ENCODE measurements at places on chromosomes 16 and 17.

GRCh38 chr16:57826706-57827625, 24.7 kb upstream of the KIFC3 start:
- no peak for DNase-seq

- no peak for DNase-seq
These were observed 42.8 kb downstream of the NOG start for GRCh38 chr17:56636265-56636664.

DNA sequence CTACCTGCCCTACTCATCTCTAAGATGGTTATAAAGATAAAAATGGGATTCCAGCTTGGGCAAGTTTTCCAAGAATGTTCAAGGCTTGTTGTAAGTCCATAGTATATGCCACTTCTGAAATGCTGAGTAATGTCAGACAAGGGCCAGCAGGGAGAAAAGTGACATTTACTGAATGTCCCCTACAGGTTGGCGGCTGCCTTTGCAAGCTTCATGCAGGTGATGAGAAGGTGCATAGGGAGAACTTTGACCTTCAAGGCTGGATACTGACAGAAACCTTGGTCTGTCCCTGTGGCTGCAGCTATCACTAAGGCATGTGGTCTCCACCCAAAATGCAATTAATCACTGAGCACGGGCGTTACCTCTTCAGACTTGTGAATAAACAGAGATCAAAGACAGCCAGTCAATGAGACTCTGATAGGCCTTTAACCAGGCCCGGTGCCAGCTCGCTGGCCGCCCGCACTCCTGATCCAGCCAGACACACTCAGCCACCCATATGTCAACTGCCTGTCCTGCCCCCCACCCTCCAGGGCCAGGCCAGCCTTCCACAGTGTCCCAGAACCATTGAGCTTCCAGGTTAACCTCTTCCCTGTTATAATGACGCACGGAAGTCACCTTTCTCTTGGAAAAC, 26.8 kb upstream of the AXIN2 start:
- DNase-seq, result no peak

DNA sequence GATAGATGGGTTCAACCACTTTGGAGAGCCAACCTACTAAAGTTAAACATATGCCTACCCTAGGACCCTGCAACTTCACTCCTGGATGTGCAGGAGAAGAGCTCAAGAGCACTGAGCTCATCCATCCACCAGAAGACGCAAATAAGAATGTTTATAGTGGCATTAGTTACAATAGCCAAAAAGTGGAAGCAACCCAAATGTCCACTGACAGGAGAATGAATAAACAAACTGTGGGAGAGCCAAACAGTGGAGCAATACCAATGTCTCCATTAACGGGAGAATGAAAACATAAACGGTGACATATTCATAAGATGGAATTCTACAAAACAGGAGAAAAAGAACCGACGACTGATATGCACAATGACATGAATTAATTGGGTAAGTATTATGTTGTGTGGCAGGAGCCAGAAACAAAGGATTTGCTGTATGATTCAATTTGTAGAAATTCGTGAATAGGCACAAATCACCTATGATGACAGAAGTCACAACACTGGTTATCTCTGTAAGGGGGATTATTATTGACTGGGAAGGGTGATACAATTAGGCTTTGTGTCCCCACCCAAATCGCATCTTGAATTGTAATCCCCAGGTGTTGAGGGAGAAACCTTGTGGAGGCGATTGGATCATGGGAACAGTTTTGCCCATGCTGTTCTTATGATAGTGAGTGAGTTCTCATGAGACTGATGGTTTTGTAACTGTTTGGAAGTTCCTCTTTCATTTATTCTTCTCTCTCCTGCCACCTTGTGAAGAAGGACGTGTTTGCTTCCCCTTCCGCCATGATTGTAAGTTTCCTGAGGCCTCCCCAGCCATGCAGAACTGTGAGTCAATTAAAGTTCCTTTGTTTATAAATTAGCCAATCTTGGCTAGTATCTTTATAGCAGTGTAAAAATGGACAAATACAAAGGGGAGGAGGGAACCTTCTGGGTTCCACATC, 57.9 kb upstream of the PLCG2 start:
- no peak for DNase-seq

- peak; percentile 34 for DNase-seq
These were observed 2.6 kb upstream of the FMNL1 start for GRCh38 chr17:45218895-45219661.

- DNase-seq, result no peak
These were observed 3.9 kb downstream of the GLIS2 start for GRCh38 chr16:4319454-4320421.

DNA sequence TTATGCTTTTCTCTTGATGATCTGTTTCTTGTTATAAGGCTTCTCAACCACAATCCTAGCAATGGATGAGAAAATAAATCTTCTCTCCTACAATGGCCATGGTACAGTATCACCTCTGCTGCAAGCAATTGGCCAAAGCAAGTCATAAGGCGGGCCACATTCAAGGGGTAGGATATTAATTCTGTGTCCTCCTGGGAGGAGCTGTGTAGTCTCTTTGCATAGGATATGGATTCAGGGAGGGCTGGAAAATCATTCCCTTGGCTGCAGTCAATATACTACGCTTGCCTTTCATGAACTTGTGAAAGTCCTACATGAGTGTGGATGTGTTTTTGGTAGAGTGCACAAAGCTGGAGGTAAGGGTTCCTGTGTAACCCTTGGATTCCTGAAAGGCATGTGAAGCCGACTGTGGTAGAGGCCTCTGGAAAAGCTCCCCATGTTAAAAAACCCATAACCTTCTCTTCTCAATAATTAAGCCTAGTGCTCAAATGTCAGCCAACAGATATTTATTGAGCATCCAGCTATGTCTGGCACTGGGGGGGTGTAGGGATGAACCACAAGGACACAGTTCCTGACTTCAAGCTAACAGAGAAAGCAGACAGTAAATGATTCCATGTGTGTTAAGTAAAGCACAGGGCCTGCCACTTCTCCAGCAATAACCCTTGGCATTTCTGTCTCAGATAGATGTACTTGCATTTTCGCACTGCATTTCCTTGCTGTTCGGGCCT, 147.6 kb upstream of the HS3ST3A1 start:
- no peak for DNase-seq

DNA sequence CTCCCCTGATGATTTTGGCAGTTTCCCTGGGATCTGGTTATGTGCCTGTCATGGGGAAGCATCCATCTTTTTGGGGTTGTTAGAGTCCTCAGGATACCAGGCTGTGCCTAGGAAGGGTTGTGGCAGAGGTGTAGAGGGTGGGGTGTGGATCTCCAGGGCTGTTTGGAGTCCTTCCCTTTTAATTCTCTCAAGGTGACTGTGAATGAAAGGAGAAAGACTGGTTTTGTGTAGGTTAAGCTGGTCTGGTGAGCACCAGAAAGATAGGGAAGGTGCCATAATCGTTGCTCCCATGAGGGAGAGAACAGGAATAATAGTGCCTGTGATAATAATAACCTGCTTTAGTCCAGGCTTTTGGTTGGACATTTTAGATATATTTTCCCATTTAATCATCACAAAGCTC, 7.0 kb downstream of the MAP2K4 start:
- DNase-seq, result no peak

DNA sequence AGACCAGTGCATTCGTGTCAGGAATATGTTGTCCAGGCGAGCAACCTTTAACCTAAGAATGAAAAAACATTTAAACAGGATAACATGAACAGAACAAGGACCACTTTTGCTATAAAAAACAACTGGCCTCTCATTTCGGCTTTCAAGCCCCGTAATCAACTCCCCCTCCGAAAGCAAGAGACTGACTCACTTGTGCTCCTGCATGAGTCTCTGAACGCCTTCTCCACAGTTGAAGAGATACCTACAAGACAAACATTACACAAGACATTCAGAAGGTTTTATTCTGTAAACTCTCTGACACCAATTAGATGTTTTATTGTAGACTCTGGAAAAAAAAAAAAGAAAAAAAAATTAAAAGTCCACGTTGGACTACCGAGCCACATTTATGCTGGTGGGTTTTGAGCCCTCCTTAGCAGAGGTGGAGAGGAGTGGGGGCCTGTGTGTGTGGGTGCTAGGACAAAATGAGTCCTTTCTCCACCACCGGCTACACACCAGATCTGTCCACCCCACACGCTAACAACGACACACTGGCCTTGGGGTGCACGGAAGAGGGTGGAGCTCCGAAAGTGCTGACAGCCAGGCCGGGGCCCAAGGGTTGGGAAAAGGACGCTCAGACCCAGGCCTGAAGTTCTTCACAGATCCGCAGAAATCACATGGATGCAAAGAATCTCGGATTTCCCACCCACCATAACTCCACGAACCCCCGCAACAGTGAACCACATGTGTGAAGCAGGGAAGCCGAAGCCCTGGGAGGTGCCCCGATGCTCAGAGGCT, 759 bp downstream of the ELAC2 start:
- no peak for DNase-seq

GRCh38 chr17:71505981-71506380, 614.8 kb upstream of the SOX9 start:
- no peak for DNase-seq

DNA sequence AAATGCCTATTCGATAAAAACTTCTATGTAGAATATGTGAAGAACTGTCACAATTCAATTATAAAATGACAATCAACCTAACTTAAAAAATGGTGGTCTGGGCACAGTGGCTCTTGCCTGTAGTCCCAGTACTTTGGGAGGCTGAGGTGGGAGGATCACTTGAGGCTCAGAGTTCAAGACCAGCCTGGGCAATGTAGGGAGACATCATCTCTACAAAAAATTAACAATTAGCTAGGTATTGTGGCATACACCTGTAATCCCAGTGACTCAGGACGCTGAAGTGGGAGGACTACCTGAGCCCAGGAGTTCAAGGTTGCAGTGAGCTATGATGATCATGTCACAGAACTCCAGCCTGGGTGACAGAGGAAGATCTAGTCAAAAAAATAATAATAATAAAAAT, 18.6 kb upstream of the METTL9 start:
- DNase-seq, result no peak

GRCh38 chr16:76118344-76118743, 158.9 kb upstream of the CNTNAP4 start:
- no peak for DNase-seq

DNA sequence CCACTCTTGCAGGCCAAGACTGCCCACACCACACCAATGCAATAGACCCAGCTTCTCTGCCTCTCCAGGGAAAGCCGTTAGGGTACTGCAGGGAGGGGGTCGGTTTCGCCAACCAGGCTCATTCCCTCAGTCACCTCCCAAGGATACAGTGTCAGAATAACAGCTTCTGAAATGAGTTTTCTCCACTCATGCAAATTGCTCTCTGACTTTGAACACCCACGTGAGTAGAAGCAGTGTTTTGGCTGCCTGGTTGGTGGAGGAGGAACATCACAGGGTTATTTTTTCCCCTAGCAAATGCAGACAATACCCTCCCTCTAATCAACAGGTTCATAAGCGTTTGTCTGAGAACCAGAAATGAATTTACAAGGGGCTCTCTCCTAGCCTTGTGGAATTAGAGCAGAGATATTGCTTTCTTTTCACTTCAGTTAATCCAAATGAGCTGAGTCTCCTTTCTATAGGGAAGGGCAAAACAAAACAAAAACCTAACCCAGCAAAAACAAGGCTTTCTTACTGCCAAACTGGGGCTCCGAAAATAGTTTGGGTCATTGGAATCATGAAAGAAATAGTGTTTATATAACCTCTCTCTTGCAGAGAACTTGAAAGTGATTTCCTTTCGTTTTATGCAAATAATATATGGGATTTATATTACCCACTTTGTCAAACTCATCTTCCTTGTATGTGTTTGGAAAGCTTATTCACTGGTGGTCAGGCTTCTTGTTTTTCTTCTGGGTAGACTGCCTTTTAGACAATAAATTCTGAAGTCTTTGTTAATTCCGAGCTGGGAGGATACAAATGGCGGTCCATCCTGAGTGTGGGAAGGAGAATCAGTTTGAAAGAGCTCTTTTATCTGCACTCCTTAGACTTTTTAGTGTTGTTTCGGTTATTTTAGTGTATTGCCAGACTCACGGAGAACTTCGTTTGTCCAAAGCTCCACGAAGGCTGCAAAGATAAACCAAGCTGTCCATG, 229.9 kb downstream of the MSI2 start:
- no peak for DNase-seq

GRCh38 chr17:70804161-70804560, 634.8 kb downstream of the KCNJ2 start:
- no peak for DNase-seq

- no peak for DNase-seq
These were observed 50.3 kb upstream of the TBX2 start for GRCh38 chr17:61349350-61349749.

- DNase-seq, result peak; percentile 14
These were observed 19.6 kb downstream of the DNAH17 start for GRCh38 chr17:78557598-78558039.

- no peak for DNase-seq
These were observed 1.6 kb upstream of the GAST start for GRCh38 chr17:41710472-41711090.

GRCh38 chr17:1058423-1059130, 61.6 kb downstream of the TIMM22 start:
- DNase-seq, result no peak

DNA sequence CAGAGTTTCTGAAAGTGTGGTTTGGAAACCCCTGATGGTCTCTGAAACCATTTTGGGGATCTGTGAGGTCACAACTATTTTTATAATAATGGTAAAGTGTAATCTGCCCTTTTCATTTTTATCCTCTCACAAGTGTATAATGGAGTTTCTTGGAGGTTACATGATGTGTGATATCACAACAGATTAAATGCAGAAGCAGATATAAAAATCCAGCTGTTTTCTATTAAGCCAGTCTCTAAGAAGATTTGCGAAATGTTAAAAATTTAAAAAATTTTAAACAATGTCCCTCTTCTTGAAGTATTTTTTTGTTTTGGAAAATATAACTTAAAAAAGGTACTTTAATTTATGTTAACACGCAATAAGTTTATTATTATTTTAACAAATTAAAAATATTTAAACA, 48.7 kb downstream of the RPGRIP1L start:
- no peak for DNase-seq

GRCh38 chr17:50550661-50551432, 3.9 kb downstream of the SPATA20 start:
- peak; percentile 46 for DNase-seq

DNA sequence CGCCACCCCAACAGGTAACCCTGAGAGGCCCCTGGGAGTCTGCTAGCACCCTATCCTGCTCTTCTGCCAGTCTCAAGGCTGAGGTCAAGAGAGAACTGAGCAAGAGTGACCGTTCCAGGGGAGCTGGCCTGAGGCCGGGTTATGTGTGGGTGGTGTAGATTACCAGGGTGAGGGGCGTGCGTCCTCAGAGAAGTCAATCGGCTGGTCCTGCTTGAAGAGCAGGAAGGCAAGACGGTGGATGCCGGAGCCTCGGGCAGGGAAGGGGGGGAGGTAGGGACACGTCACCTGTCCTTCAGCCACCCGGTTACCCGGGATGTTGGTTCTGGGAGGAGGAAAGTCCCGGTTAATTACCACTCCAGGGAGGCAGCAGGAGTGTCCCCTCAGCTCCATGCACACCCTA, 2.6 kb upstream of the TRIM65 start:
- no peak for DNase-seq

All from non-pigmented ciliary epithelial cell (primary cell).